ENCODE measurements at places on chromosomes 4 and X.

DNA sequence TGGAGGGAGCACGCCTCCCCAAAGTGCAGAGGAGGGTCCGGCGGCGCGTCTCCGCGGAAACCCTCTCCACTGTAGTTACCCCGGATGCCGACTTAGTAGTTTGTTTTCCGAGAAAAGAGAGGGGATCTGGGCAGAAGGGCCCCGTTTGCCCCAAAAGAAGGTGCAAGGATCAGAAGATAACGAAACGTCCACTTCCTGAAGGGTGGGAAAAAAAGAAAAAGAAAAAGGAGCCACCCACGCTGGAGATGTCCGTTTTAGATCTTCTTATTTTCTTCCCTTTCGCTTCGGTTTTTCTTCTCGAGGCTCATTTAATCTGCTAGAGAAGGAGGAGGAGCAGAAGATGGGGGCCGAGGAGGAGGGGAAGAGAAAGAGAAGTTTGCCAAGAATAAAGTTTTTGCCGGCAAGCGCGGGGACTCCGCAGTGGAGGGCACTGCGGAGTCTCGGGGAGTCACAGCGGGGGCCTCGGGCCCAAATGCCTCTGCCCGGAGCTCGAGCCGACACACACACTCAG, 517 bp downstream of the LEF1 start:
- no peak for DNase-seq

DNA sequence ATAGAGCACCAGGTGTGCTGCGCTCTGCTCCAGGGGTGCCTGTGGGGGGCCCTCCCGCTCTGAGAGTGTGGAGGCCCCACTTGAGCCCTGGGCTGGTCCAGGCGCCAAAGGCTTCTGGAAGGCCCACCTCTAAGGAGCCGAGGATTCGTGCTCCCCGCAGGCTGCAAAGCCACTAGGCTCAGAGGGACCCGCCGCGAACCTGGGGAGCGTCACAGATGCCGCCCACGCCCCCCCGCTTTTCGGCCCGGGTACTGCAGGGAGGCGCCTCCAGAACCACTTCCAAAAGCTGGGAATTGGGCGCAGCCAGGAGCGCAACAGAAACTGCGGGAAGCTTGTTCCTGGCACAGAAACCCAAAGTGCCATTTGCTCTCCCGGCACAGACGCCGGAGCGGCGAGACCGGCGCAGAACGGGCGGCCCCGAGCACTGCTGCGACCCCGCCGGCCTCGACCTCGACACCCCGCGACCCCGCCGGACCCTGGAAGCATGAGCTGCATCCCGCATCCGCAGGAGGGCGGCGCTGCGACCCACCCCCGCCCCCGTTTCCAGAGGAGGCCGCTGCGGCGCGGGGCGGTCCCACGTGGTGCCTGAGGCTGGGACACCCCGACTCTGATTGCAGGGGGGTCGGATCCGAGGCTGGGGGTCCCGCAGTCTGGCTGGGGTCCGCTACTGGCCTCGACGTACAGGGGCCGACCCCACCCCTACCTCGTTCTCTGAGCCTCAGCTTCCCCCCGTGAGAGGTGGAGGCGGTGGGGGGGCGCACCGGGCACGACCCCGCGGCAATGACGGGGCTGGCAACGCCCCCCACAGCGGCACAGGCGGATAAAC, 30.8 kb downstream of the CPLX1 start:
- DNase-seq: peak; percentile 49

GRCh38 chr4:106258145-106259045, 57.6 kb downstream of the TBCK start:
- no peak for DNase-seq

DNA sequence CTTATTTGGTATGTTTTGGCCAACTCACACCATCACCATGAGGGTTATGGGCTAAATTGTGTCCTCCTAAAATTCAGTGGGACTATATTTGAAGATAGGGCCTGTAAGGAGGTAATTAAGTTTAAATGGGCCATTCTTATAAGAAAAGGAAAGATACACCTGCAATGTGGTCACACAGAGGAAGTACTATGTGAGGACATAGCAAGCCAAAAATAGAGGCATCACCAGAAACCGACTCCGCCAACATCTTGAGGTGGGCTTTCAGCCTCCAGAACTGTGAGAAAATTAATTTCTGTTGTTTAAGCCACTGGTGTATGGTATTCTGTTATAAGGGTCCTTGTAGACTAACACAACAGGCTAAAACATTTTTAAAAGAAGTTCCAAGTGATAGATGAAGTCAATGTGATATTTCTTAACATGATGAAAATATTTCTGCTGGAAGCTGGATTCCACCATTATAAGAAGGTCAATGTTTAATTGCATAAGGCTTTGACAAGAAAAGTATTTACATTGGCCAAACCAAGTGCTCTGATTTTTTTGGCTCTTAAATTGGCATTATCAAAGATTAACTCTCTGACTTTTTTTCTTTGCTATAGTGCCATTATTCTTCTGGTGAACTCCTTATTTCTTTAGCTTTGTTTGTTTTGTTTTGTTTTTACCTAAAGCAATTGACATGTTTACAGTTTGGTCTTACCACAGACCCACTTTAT, 540.9 kb downstream of the PPARGC1A start:
- DNase-seq: no peak

- no peak for DNase-seq
Observed at GRCh38 chr4:2365054-2365912, 53.2 kb downstream of the ZFYVE28 start.

- no peak for DNase-seq
Observed at GRCh38 chr4:129254526-129254925, 158.6 kb downstream of the C4orf33 start.

DNA sequence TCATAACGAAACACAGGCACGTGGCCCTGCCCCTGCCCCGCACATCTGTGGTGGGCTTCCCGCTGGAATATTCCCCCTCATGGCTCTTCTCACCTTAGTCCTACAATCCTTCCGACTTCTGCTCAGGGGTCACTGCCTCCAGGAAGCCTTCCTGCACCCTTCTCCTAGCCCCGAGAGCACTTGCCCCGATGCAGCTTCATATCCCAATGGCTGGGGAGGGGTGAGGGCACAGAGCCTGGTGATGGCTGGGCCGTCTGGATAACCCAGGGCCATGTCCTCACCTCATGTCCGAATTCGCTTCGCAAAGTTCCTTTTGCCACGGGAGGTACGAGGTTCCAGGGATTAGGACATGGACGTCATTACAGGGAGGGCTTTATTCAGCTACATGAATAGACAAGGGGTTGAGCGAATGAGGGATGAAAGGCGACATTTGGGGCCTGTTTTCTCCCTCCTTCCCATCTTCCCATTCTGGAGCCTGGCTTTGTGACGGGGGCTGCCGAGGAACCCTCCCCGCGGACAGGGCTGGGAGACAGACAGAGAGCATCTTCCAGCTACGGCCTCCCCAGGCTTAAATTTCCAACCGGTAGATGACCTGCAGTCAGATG, 35.5 kb upstream of the HMX1 start:
- peak; percentile 6 for DNase-seq

DNA sequence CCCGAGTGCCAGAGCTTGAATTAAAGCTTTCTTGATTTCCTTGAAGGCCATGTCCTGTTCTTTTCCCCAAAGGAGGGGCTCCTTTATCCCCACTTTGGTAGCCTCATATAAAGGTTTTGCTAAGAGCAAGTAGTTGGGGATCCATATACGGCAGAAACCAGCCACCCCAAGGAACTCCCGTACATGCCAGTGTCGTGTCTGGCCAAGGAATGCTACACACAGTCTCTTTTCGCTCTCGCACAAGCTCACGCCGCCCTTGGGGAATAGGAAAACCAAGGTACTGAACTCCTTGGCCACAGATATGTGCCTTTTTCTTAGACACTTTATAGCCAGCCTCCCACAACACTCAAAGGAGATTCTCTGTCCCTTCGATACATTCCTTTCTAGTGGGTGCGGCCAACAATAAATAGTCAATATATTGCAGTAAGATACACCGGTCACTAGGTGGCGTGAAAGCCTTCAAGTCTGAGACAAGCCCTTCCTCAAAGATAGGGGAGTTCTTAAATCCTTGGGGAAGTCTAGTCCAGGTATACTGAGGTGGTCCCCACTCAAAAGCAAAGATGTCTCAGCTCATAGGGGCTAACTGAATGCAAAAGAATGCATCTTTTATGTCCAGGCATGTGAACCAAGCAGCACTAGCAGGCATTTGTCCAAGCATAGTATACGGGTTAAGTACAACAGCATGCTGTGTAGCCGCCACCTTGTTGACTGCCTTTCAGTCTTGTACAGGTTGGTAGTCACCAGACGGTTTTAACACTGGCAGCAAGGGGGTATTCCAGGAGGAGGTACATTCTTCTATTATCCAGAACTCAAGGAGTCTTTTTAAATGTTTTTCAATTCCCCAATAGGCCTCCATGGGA, 57.8 kb upstream of the XAGE1B start:
- DNase-seq: peak; percentile 23

DNA sequence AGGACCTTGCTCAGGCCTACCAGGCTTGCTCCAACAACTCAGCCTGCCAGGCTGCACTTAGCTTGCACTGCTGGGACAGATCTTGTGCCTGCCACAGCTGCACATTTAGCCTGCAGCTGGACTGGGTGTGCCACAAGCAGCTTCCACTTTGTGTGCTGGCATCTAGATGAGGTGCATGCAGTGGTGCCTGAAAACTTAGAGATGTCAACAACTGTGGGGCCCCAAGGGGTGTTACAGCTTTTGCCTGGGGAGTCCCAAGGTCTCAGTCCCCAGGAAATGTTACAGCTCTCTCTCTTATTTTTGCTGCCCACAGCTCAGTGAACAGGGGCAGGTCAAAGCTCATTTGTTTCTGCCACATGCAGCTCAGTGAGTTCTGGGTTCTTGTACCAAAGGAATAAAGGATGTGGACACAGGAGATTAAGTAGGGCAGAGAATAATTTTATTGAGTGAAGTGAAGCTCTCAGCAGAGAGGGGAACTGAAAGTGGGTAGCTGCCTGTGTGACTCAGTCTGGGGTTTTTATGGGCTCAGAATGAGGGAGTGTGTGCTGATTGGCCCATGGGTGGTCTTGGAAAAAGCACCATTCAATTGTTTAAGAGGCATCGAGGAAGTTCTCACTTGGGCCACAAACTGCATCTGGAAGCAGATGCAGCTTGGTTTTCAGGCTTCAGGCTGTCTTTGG, 828.3 kb downstream of the TECRL start:
- no peak for DNase-seq

DNA sequence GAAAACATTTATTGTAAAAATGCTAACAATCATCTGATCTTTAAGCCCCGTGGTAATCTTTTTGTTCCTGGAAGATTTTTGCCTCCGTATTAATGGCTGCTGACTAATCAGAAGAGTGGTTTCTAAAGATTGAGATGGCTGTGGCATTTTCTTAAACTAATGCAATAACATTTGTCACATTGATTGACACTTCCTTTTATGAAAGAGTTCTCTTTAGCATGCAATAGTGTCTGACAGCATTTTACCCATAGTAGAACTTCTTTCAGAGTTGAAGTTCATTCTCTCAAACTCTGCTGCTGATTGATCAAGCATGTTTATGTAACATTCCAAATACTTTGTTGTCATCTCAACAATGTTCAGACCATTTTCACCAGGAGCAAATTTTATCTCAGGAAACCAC, 26.8 kb upstream of the UGT2B4 start:
- no peak for DNase-seq

GRCh38 chr4:109301651-109302360, 652 bp downstream of the COL25A1 start:
- DNase-seq: no peak

- no peak for DNase-seq
Observed at GRCh38 chr4:57652779-57653178, 542.6 kb upstream of the IGFBP7 start.

DNA sequence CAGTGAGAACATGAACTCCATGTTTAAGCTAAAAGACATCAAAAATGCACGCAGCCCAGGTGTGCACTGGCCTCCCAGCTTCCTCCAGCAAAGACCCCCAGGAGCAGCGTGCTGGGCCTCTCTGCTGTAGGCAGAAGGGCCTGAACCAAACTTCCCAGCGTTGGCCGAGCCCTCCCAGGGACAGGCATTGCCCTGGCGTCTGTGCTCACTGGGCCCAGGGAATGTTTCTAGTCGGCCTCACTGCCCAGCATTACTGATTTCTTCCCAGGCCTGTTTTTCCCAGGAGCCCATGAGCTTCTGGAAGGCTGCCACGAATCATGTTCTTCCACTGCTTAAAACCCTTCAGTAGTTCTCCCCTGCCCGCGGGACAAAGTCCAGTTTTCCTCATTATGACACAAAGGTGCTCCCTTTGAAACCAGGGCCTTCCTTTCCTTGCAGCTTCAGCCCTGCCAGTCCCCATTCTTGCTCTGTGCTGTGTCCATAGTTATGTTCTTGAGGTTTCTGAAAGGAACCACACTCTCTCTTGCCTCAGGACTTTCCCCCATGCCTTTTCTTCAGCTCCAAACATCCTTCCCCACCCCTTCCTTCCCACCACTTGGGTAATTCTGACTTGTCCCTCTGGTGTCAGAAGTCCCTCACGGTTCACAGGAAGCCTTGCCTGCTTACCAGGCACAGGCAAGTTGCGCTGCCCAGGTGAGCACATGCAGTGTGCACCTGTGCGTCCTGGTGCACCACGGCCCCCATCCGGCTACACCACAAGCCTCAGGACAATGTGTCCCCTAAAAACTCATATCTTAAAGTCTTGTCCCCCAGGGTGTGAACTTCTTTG, 93.4 kb upstream of the ENPP6 start:
- DNase-seq: peak; percentile 20

- no peak for DNase-seq
Observed at GRCh38 chr4:20297261-20297660, 45.6 kb downstream of the SLIT2 start.

DNA sequence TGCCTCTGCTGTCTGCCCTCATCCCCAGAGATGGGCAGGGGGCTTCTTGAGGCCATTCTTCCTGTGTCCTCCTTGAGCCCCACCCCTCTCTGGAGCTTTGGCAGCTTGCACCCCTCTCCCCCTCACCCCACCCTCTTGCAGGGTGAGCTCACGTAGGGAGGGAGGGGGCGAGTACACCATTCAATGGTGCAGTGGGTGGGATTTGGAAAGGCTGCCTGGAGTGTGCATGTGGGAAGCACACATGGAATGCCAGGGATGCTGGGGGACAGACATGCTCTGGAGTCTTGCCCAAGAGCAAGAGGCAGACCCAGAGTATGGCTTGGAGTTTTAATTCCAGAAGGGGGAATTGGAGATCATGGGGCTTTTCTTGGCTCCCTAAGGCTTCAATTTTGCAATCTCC, 5.6 kb downstream of the PAK3 start:
- no peak for DNase-seq

- peak; percentile 16 for DNase-seq
Observed at GRCh38 chr4:2254665-2255500, 7.0 kb downstream of the MXD4 start.

DNA sequence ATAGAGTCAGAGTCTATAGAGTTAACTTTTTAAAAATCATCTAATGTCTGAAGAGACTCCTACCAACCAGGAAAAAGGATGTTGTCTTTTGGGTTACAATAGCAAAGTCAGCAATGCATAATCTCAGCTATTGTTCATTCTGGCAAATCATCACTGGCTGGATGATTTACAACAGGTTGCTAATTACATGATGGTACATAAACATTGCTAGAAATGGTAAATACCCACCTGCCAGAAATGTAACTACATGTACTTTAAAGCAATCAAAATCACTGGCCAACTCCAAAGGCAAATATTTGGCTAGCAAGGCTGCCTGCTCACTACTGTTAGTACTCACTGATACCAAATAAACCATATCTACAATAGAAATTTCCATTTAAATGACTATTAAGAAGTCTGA, 91.1 kb downstream of the PPP3CA start:
- no peak for DNase-seq

GRCh38 chr4:15469402-15470127, at the start of gene CC2D2A:
TSS of gene CC2D2A (plus strand) at chr4:15469882. CDS start at chr4:15475933, 6,051 bp downstream.
- DNase-seq: no peak

GRCh38 chr4:163663454-163664225, 169.2 kb downstream of the TMA16 start:
- no peak for DNase-seq

- DNase-seq: no peak
Observed at GRCh38 chr4:98620087-98620784, 38.2 kb downstream of the TSPAN5 start.

Measured in head of caudate nucleus (tissue), 42 donors.